Pancreas (tissue), 10 donors: ENCODE measurements at places on chromosomes 2 and 18. TPM values are rescaled to one million over a fixed set of nuclear protein-coding genes. Genes with fewer than 3 reads are reported as not detected.
A peak's percentile ranks its signal among the peaks of the same experiment; 100 is the strongest.

Gene ADCYAP1
- total RNA-seq, result 1.8 TPM

Gene XIRP2
- total RNA-seq, result not detected

Gene CFAP221
- total RNA-seq, result 11.4 TPM

Gene UGT1A4
- total RNA-seq, result not detected

Gene GKN1
- total RNA-seq, result not detected

Gene UBE2E3
- 30.9 TPM for total RNA-seq

Gene SMAD4
- 42.6 TPM for total RNA-seq

Gene CTAGE1
- not detected for total RNA-seq

Gene RSAD2
- total RNA-seq, result 2.9 TPM

Gene NYAP2
- 0.04 TPM for total RNA-seq

DNA sequence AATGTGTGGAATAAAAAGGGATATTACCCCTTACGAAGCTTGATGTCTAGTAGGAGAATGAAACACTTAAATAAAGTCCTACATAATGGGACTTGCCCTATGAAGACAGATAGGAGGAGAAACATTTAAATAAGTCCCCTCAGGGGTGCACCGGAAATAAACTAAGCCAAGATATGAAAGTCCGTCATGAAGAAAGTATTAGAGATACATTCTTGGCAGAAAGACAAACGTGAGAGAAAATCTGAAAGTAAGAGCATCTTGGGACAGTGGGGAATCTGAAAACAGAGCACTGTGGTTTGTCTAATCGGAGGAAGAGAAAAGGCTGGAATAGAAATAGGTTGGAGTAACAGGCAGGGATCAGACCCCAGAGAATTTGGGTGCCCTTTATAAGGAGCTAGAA lies 516.9 kb upstream of the DSEL start:
- no peaks in the 10 kb centered on the region for H3K27me3 ChIP-seq
- no peak overlapping the region for H3K4me3 ChIP-seq
- H3K36me3 ChIP-seq, result no peaks in the 10 kb centered on the region
- H3K27ac ChIP-seq, result no peak overlapping the region
- no peaks in the 10 kb centered on the region for H3K4me1 ChIP-seq

DNA sequence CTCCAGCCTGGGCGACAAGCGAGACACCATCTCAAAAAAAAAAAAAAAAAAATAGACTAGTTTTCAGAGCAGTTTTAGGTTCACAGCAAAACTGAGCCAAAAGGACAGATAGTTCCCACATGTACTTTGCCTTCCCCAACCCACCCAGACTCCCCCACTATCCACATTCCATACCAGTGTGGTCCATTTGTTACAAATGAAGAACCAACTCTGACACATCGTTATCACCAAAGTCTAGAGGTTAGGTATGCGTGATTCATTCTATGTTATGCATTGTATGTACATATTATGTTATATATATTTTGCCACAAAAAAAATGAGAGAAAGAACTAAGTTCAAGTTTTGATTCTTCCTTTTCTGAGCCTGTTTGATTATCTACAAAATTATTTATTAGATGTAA lies 3.5 kb downstream of the DUSP11 start:
- peaks cover 4% of the 10 kb centered on the region for H3K36me3 ChIP-seq
- H3K4me3 ChIP-seq, result no peak overlapping the region
- peaks cover 5% of the 10 kb centered on the region for H3K4me1 ChIP-seq

DNA sequence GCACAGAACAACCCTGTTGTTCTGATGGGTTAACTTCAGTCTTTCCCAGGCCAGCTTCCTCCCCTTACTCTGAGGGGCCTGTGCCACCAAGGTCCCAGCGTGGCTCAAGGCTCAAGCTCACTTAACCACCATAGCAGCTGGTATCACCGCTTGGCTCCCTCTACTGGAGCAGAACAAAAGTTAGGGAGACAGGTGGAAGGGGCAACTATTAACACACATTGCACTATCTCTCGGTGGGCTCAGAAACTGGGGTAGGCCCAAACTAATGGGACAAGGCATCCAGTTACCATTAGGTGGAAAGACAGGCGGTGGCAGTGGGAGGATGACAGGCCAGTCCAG lies 88.7 kb upstream of the ATL2 start:
- H3K27ac ChIP-seq, result no peak overlapping the region
- H3K27me3 ChIP-seq, result no peaks in the 10 kb centered on the region
- H3K4me3 ChIP-seq, result no peak overlapping the region
- H3K36me3 ChIP-seq, result no peaks in the 10 kb centered on the region

- DNase-seq, result no peak
- H3K4me1 ChIP-seq, result no peaks in the 10 kb centered on the region
- H3K27ac ChIP-seq, result no peak overlapping the region
- H3K36me3 ChIP-seq, result peaks cover 78% of the 10 kb centered on the region
- H3K4me3 ChIP-seq, result no peak overlapping the region
- H3K27me3 ChIP-seq, result no peaks in the 10 kb centered on the region
These were observed 11.2 kb downstream of the ZNF142 start for GRCh38 chr2:218648088-218648786.

DNA sequence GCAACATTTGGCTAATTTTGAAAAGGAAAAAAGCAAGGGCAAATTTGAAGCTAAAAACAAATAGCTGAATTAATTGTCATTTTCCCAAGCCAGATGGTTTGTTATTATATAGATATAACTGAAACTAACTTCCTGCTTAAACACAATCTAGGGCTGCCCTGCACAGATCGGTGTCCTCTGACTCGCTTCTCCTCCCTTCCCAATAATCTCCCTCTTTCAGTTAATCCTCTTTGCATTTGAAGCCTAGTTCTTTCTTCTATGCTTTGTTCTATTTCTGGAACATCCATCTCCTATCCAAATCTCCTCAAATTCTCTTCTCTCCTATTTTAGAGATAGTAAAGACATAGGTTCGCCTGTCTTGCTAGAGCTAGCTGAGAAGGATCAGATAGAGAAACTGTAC lies 328.1 kb downstream of the SLC8A1 start:
- H3K27me3 ChIP-seq, result no peaks in the 10 kb centered on the region
- DNase-seq, result no peak
- no peaks in the 10 kb centered on the region for H3K36me3 ChIP-seq

DNA sequence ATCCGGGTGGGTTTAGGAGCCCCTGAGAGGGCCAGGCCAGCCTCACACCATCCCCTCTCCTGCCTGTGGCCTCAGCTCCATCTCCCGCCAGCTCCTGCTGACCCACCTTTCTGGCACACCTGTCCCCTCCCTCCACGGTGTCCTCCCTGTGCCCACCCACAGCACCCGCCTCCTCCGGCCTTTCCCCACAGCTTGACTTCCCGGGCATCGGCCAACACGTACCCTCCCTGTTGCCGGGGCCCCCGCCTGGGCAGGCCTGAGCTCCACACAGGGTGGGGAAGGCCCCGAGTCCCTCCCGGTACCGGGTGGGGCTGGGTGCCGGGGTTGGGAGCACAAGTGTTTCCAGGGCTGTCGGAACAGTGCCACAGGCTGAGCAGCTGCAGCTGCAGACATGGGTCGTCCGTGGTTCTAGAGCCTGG lies 6.5 kb downstream of the GPC1 start:
- H3K27ac ChIP-seq, result no peak overlapping the region
- H3K27me3 ChIP-seq, result no peaks in the 10 kb centered on the region
- H3K4me3 ChIP-seq, result no peak overlapping the region
- no peak for DNase-seq
- no peaks in the 10 kb centered on the region for H3K36me3 ChIP-seq

GRCh38 chr2:224252631-224253030 lies 149.3 kb downstream of the FAM124B start:
- H3K4me3 ChIP-seq, result no peak overlapping the region
- no peaks in the 10 kb centered on the region for H3K36me3 ChIP-seq
- no peaks in the 10 kb centered on the region for H3K27me3 ChIP-seq

DNA sequence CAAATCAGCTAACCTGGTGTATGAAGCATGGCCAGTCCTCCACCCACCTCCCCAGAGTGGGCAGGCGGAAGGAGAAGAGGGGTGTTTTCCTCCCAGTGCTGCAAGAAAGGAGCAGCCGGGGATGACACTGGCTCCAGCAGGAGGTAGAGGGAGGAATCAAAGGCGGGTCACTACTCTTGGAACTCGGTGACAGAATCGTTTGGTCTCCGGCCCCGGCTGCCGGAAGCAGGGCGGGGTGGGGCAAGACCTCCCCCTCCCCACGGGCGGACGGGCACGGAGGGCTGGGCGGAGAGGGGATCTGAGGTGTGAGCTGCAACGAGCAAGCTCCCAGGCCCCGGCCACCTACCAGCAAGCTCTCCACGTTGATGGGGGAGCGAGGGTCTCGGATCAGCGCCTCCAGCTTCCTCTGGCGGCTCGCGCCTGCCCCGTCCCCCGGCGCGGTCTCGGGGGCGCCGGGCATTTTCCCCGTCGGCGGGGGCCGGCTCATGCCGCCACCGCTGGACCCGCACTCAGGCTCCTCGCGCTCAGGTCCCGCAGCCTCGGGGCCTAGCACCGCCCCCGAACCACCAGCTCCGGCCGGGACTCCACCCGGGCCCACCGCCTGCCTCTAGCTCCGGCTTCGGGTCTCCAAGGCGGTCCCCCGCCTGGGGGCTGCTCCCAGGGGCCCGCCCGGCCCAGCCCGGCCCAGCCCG lies 640 bp downstream of the ROCK2 start:
- peak overlapping the region; percentile 96 for H3K4me3 ChIP-seq
- H3K27ac ChIP-seq, result peak overlapping the region; percentile 98
- peak; percentile 71 for DNase-seq
- no peaks in the 10 kb centered on the region for H3K36me3 ChIP-seq
- no peaks in the 10 kb centered on the region for H3K27me3 ChIP-seq
- peaks cover 35% of the 10 kb centered on the region for H3K4me1 ChIP-seq

GRCh38 chr2:174442546-174443510 lies 44.0 kb downstream of the GPR155 start:
- H3K27ac ChIP-seq, result no peak overlapping the region
- H3K36me3 ChIP-seq, result no peaks in the 10 kb centered on the region
- no peaks in the 10 kb centered on the region for H3K27me3 ChIP-seq
- H3K4me1 ChIP-seq, result no peaks in the 10 kb centered on the region
- DNase-seq, result no peak

DNA sequence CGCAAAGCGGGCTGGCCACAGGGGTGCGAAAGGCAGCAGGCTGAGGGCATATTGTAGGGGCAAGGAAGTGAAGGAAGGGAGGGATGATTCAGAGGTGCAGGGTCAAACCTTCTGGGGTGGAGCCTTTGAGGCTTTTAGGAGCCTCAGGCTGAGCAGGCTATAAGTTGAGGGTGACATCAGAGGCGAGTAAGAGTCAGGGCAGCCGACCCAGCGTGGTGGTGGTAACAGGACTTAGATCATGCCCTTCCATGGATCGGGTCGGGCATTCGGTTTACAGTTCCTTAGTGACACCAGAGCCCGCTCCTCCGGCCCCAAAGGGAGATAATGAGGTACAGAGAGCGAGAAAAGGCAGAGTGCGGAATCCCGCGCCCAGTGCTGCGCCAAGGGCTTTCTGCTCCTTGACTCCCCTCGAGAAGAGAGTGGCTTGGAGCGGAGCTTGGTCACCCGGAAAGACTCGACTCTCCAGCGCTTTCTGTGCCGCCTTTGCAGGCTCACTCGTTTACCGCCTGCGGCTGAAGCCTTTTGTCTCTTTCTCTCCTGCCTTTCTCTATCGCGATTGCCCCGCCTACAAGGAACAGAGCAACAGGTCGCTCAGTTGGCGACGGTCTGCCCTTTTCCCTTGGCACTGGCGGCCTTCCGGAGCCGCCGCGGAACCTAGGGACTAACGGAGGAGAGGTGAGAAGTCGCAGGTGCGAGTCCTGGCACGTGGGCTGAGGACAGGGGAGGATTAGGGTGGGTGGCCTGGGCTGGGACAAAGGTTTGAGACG lies 720 bp downstream of the LBX2 start:
- no peak for DNase-seq
- no peaks in the 10 kb centered on the region for H3K36me3 ChIP-seq
- H3K4me3 ChIP-seq, result peak overlapping the region; percentile 23

- H3K36me3 ChIP-seq, result no peaks in the 10 kb centered on the region
- peak overlapping the region; percentile 82 for H3K4me3 ChIP-seq
- peak overlapping the region; percentile 90 for H3K27ac ChIP-seq
- peak; percentile 78 for DNase-seq
- peaks cover 26% of the 10 kb centered on the region for H3K4me1 ChIP-seq
These were observed 1.0 kb downstream of the ZCCHC2 start for GRCh38 chr18:62523631-62524439.

DNA sequence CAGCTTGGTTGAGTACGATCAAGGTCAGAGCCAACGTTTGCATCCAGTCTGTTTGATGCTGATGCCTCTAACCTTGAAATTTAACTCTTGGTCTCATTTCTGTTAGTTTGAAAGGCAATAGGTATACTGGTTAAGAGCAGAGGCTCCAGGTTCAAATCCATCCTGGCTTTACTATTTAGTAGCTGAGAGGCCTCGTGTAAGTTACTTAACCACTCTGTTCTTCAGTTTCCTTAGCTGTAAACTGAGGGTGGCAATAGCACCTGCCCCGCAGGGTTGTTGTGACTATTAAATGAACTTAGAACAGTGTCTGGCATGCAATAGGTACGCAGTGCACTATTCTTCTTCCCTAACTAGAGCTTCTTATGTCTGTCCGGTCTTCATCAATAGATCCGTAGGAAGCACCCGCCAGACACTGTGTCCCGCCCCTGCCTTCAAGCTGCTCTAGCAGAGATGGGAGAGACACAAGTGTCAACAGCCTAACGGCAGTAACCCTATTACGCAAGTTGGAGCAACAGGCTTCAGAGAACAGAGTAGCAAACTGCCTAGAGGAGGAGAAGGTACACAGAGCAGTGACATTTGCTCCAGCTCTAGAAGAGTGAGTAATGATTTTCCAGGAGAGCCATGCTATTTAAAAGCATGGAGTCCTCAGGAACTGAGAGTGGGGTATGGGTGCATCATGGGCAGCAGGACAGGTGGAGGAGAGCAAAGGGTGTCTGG lies 62.7 kb upstream of the ST3GAL5 start:
- no peak for DNase-seq
- H3K4me3 ChIP-seq, result no peak overlapping the region
- no peak overlapping the region for H3K27ac ChIP-seq

DNA sequence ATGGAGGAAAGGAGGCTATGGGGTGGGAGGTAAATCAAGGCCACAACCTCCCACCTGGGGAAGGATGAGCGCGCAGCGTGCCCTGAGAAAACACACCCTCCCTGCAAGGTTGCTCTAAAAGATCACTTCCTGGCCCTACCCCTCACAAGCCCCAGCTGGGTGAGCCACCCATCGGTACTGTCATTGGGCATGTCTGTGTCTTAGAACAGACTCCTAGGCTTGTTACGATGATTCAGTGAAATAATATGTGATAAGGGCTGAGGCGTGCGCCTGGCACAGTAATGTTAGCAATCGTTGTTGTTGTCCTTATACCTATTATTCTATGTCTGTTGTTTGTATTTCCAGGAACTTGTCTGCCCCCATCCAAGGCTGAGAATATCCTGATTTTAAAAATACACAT lies 175.1 kb downstream of the ZFP36L2 start:
- no peak overlapping the region for H3K27ac ChIP-seq
- no peaks in the 10 kb centered on the region for H3K27me3 ChIP-seq
- no peaks in the 10 kb centered on the region for H3K36me3 ChIP-seq
- H3K4me3 ChIP-seq, result no peak overlapping the region
- H3K4me1 ChIP-seq, result peaks cover 5% of the 10 kb centered on the region

DNA sequence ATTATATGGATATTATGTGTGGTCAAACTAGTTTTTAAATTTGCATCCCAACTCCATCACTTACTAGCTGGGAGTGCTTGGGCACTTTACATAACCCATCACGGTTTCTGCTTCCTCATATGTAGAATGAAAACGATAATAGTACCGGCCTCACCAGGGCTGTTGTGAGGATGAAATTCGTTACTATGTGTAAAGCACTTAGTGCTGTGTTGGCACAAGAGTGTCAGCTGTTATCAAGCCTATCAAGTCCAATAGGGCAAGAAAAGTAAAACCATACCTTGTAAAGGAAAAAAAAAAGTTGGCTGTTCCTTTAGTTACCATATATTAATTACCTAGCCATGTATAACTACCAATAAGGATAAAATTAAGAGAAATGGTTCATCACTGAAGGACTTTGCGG lies 65.4 kb downstream of the TET3 start:
- no peaks in the 10 kb centered on the region for H3K36me3 ChIP-seq
- DNase-seq, result no peak
- H3K27ac ChIP-seq, result no peak overlapping the region
- H3K27me3 ChIP-seq, result no peaks in the 10 kb centered on the region
- no peak overlapping the region for H3K4me3 ChIP-seq
